ENCODE measurements at places on chromosomes 12 and 14.

DNA sequence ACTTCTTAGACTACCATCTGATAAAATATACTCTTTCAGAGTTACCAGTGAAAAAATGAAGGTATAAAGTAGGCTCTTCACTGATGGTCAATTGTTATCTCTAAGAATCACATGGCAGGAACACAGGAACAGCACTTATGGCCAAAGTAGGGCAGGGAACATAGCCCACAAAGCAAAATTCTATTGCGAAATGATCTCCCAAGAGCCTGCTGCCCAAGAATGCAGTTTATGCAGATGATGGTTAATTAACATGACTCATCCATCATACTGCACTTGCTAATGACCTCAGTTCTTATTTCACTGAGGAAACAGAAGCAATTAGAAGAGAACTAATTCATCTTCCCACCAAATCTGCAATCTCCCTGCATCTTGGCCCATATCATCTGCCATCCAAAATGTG, 133.8 kb downstream of the SLC2A13 start:
- DNase-seq = no peak

- no peak for DNase-seq
Observed at GRCh38 chr12:5226581-5226980, 182.9 kb downstream of the KCNA5 start.

- DNase-seq = no peak
Observed at GRCh38 chr14:104344818-104345620, 206.6 kb downstream of the KIF26A start.

GRCh38 chr12:39588348-39588747, 31.3 kb downstream of the ABCD2 start:
- DNase-seq = no peak

- no peak for DNase-seq
Observed at GRCh38 chr14:75068294-75069120, 934 bp upstream of the ZC2HC1C start.

DNA sequence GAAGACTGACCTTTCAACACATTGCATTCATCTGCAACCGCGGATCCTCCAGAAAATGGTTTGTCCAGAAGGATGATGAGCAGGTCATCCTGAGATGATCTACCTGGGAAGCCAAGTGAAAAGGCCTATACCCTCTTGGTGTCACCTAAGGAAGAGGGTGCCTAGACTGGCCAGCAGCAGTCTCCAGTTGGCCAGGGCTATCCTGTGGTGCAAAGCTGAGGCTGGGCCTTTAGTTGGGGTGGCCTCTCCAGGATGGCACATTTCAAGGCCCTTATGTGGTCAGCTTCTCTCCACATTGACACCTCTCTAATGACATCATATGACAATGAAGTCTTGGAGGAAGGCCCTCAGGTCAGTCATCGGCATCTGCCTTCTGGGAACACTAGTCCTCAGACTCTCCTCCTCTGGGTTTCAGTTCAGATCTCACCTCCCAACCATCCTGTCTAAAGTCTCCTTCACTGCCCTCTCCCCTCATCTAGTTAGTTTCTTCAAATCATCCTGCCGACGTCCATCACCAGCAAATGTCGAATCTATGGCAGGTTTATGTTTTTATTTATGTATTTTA, 3.3 kb upstream of the SLC22A17 start:
- DNase-seq = no peak

GRCh38 chr12:52370926-52371608, 3.8 kb upstream of the KRT85 start:
- no peak for DNase-seq

DNA sequence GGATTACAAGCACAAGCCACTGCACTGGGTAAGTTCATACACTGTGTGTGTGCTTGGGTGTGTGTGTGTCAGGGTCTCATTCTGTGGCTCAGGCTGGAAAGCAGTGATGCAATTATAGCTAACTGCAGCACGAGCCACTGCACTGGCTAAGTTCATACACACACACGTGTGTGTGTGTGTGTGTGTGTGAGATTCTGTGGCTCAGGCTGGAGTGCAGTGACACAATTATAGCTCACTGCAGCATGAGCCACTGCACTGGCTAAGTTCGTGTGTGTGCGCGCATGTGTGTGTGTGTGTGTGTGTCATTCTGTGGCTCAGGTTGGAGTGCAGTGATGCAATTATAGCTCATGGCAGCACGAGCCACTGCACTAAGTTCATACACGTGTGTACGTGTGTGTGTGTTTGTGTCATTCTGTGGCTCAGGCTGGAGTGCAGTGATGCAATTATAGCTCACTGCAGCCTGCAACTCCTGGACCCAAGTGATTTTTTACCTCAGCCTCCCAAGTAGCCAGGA, 85.4 kb downstream of the HECTD1 start:
- no peak for DNase-seq

GRCh38 chr12:12786351-12786705, 869 bp downstream of the APOLD1 start:
- DNase-seq = no peak

DNA sequence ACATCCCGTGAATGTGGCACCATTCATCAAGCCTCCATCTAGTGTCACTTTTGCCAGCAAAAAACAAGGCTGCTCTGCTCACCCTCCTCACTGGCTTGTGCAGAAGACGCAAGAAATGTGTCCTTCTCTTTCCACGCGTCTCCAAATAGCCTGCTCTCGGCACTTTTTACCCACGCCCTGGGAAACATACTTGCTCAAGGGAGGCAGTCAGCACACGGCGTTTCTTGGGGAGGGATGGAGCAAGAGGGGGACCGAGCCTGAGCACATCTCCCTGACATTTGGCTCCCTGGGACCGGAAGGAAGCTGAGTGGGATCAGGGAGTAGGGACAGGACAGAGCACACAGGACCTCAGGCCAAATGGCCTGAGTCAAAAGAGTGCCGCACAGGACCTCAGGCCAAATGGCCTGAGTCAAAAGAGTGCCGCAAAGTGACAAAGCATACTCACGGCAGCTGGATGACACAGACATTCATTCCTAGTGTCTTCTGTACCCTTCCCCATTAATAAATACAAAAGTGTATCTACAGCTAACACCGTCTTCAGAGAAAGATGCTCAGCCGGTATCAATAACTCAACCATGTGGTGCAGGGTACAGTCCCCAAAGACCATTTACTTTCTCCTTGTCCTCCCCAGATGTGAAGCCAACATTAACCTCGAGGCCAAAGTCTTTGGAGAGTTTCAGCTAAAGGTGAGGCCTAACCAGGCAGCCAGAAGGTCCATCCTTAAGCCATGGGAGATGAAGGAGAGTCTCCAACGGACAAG, 7.1 kb downstream of the BCL11B start:
- DNase-seq = no peak

GRCh38 chr12:130880411-130880885, 8.6 kb downstream of the RAN start:
- no peak for DNase-seq

DNA sequence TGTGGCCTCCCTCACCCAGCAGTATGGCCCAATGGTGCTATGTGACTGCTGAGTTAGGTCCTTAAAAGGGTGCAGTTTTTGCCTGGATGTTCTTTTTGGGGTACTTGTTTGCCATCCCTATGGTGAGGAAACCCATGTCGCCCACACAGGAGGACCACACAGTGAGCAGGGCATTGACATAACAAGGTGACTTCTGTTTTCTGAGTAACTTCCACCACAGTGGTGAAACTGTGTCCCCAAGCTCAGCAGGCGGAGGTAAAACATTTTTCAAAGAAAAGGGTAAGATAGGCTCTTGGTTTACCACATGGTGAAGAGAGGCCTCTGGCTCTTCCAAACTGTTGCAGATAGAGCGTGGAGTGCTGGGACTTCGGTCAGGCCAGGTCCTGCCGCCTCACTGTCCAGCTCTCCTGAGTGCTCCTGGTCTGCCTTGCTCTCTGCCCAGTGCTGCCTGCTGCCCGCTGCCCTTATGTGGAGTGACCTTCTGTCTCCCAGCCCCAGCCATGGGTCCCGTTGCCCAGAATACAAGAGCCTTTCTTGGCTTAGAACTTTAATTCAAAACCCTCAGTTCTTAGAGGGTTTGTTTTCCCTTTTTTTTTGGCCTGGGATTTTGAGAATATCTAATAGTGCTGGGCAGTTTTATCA, 54.0 kb downstream of the TRAF3 start:
- no peak for DNase-seq

DNA sequence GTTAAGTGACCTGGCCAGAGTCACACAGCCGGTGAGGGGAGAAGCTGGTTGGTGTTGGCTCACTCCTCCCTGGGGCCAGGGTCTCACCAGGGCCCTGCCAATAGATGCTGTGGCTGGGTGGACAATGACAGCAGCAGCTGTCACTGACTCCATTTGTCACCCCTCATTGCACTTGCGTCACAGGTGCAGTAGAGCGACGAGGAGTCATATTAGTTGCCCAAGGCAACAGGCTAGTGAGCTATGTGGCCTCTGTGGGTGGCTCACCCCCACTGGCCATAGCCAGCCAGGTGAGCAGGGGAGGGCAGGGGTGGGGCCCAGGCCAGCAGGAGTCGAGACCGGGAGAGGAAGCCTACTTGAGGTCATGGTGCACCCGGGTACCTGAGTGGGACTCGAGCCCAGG, 9.7 kb downstream of the SLC25A47 start:
- no peak for DNase-seq

DNA sequence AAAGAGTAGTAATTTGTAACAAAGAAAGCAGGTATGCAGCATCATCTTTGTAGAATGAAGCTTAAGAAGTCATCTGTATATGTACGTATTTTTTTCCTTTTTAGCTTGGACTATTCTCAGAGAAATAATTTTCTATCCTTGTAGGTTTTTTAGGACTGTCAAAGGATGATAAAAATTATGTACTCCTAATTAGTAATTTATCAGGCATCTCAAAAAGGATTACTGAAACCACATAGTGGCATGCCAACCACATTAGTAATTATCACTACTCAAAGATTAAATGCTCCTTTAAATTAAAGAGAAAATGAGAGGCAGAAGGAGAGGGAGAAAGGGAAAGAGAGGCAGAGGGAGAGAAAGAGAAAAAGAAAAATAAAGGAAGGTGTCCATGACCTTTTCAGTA, 17.3 kb downstream of the TTC8 start:
- DNase-seq = no peak

DNA sequence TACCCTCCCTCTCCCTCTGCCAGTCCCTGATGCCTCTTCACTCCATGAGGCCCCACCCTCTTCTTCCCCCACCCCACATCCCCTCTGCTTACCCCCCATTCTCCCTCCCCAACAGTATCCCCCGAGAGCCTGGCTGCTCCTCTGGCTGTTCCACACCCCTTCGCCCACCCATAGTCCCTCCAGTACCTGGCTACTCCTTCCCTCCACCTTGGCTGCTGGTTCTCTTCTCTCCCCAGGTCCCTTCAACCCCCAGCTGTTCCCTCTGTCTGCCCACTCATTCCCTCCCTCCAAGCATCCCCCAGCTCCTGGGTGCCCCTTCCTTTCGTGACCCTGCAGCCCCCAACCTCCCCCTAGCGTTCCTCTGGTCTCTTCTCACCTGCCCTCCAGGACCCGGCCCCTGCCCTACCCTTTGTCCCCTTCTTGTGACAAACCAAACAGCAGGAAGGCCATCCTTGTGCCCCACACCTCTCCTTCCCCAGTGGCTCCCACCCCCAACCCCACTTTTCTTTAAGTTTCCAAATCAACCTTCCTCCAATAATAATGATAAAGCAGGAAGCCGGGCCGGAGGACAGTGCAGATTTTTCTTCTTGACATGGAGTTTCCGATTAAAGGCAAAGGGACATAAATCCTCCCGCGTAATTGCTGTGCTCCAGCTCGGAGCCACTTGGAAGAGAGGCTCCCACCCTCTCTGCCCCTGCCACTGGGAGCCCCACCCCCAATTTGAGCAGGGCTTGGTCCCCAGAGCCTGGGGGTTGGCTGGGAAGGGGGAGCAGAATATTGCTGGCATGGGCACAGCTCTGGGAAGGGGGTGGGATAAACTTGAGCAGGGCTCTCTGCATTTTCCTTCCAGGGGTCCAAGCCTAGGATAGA, 40.0 kb downstream of the SMUG1 start:
- DNase-seq = no peak

GRCh38 chr14:24847568-24848095, 202.3 kb downstream of the STXBP6 start:
- DNase-seq = no peak
